ENCODE measurements at places on chromosomes 4 and X. TPM values are rescaled to one million over a fixed set of nuclear protein-coding genes. Genes with fewer than 3 reads are reported as not detected.

The GRIA3 gene
- not detected for total RNA-seq

The SYTL5 gene
- not detected for total RNA-seq

The CT45A5 gene
- total RNA-seq, result not detected

The CLDN22 gene
- total RNA-seq, result not detected

The ATP1B4 gene
- total RNA-seq, result not detected

The VCX3B gene
- not detected for total RNA-seq

The S100G gene
- total RNA-seq, result not detected

The SPANXN5 gene
- not detected for total RNA-seq

The ATP8A1 gene
- 6.2 TPM for total RNA-seq

The NEIL3 gene
- total RNA-seq, result 8.4 TPM

The FAM9C gene
- total RNA-seq, result not detected

The MAMLD1 gene
- not detected for total RNA-seq

The ESX1 gene
- total RNA-seq, result not detected

The PCDH7 gene
- not detected for total RNA-seq

The JCHAIN gene
- total RNA-seq, result not detected

The COL25A1 gene
- total RNA-seq, result not detected

The MAML3 gene
- 0.13 TPM for total RNA-seq

The ATG4A gene
- total RNA-seq, result 6.3 TPM

The NHSL2 gene
- total RNA-seq, result not detected

The KLHL4 gene
- total RNA-seq, result 0.13 TPM

The HTN3 gene
- not detected for total RNA-seq

The FAM156B gene
- total RNA-seq, result 6.3 TPM

The SRP72 gene
- 126 TPM for total RNA-seq

The LNX1 gene
- total RNA-seq, result 0.62 TPM

The SLC6A14 gene
- 43.2 TPM for total RNA-seq

The ITIH6 gene
- not detected for total RNA-seq

The FGD1 gene
- 0.62 TPM for total RNA-seq

The TMEM154 gene
- not detected for total RNA-seq

The USP17L27 gene
- not detected for total RNA-seq

The UGT2B15 gene
- total RNA-seq, result not detected

The NRK gene
- not detected for total RNA-seq

The PNMA6A gene
- 0.11 TPM for total RNA-seq

The HSD17B13 gene
- 0.04 TPM for total RNA-seq

The STEEP1 gene
- total RNA-seq, result 23.1 TPM

The SSX3 gene
- total RNA-seq, result not detected
